ENCODE measurements at places on chromosomes 6 and 20.

- no peak for DNase-seq
These were observed 35.0 kb upstream of the NELFCD start for GRCh38 chr20:58945965-58946631.

- no peak for DNase-seq
These were observed 98.9 kb downstream of the TBC1D32 start for GRCh38 chr6:121235386-121235785.

DNA sequence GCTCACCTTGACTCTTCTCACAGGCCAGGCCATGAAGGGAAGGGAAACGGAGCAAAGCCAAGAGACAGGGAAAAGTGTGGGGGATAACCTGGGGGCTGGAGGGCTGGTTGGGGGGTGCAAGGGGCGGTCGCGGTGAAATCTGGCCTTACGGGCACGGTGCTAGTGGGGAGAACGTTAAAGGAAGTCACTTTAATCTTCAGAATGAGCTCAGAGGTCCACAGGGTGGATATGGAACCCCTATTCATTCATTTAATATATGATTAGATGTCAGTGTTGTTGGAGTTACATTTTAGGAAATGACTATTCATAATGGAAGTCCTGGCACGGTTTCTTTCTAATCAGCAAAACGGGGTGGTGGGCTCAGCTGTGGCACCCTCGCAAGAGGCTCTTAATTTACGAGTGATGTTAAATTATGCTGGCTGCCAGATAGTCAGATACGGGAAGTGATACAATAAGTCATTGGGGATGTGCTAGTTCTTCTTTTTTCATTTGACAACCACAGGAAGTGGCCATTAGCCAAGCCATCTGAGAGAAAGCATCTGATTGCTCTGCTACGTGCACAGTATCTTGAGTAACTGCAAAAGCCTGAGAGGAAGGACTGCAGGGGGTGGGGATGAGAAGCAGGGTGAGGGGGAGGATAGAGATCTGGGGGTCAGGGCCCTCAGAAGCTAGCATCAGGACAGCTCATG is 253.0 kb downstream of the QKI start:
- DNase-seq, result no peak

DNA sequence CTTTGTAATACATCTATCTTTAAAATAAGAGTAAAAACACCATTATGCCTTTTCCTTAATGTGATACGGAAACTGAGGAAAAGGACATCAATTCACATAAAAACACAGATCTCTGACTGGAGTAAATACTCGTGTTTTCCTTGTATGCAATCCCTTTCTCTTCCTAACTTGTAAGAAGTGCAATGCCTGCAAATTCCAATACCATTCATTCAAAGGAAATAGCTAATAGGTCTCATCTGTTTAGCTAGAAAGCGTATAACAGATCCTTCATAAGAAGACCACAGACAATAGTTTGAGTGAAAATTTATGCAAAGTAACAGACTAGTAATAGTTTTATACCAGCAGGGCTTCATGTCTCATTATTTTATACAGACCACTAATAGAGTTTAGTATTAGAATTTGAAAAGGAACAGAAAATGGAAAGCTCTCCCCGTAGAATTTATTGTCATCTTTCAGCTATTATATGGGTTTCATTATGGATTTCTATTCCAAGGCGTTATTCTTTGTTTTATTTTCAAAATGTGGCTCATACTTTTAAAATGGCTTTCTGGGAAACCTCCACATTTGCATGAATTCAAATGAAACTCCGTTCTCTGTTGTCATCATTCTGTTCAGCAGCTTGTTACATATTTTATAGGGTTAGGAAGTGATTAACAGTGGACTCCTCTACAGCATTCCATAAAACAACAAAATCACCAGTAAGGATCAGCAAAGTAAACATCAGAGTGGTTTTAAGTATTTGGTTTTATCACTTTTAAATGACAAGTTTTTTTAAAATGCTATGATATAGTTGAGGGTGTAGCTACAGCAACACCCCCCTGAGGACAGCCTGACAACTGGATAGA is 186.7 kb downstream of the BTBD9 start:
- no peak for DNase-seq

GRCh38 chr6:21915707-21916260 is 322.2 kb downstream of the SOX4 start:
- no peak for DNase-seq

GRCh38 chr20:59028812-59029211 is 3.3 kb downstream of the ATP5F1E start:
- no peak for DNase-seq

- no peak for DNase-seq
These were observed 19.3 kb downstream of the ECT2L start for GRCh38 chr6:138815221-138815620.

DNA sequence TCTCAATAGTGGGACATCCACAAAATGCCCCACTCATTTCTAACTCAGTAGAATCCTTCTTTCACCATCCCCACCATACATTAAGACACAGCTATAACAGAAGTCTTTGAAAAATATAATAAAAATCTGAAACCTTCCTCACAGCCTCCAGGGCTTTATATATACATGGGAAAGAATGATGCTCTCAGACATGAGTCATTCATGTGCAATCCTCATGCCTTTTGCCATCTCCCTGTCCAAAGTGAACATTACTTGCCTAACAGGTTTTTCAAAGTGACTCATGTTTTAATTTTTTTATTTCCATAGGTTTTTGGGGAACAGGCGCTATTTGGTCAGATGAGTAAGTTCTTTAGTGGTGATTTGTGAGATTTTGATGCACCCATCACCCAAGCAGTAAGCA is 162.7 kb downstream of the RALGAPA2 start:
- no peak for DNase-seq

- no peak for DNase-seq
These were observed 45.5 kb downstream of the IRF4 start for GRCh38 chr6:437037-437392.

GRCh38 chr6:153028963-153029362 is 26.5 kb upstream of the MTRF1L start:
- no peak for DNase-seq

DNA sequence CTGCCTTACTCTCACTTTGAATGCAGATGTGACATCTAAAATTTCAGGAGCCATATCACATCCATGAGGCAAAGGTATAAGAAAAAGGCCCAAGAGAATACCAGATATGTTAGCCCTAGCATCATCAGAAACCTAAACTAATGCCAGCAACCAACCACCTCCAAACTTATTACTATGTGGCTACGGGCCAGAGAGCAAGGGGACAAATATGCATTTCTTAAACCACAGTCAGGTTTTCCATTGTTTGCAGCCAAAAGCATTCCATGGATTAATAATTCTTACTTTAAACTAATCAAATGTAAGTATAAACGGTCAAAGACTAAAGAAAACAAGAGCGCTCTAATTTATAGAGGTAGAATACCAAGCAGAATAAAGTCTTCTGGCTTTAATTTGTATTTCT is 84.7 kb downstream of the TASP1 start:
- DNase-seq, result no peak

GRCh38 chr6:30890646-30891449 is 6.5 kb downstream of the DDR1 start:
- DNase-seq, result no peak

GRCh38 chr6:72819609-72820008 is 197.7 kb downstream of the KCNQ5 start:
- no peak for DNase-seq

GRCh38 chr6:52390361-52390727 is 28.4 kb downstream of the PAQR8 start:
- DNase-seq, result peak; percentile 32

GRCh38 chr6:137845460-137845859 is 21.6 kb upstream of the TNFAIP3 start:
- DNase-seq, result no peak

- no peak for DNase-seq
These were observed 149.8 kb downstream of the GRM4 start for GRCh38 chr6:33996120-33996475.

GRCh38 chr6:37826188-37826587 is 6.7 kb downstream of the ZFAND3 start:
- DNase-seq, result no peak

DNA sequence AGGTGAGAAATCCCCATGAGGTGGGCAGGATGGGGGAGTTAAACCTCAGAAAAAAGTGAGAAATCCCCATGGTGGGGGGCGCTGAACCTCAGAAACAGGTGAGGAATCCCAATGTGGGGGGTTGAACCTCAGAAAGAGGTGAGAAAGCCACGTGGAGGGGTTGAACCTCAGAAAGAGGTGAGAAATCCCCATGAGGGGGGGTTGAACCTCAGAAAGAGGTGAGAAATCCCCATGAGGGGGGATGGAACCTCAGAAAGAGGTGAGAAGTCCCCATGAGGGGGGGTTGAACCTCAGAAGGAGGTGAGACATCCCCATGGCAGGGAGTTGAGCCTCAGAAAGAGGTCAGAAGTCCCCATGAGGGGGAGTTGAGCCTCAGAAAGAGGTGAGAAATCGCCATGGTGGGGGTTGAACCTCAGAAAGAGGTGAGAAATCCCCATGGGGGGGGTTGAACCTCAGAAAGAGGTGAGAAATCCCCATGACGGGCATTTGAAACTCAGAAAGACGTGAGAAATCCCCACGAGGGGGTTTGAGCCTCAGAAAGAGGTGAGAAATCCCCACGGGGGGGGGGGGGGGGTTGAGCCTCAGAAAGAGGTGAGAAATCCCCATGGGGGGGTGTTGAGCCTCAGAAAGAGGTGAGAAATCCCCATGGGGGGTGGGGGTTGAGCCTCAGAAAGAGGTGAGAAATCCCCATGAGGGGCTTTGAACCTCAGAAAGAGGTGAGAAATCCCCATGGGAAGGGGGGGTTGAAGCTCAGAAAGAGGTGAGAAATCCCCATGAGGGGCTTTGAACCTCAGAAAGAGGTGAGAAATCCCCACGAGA is 14.3 kb upstream of the GOPC start:
- DNase-seq, result no peak

- no peak for DNase-seq
These were observed 180.3 kb downstream of the CDH26 start for GRCh38 chr20:60138256-60139220.

- no peak for DNase-seq
These were observed 489.7 kb downstream of the QKI start for GRCh38 chr6:163904186-163904585.

DNA sequence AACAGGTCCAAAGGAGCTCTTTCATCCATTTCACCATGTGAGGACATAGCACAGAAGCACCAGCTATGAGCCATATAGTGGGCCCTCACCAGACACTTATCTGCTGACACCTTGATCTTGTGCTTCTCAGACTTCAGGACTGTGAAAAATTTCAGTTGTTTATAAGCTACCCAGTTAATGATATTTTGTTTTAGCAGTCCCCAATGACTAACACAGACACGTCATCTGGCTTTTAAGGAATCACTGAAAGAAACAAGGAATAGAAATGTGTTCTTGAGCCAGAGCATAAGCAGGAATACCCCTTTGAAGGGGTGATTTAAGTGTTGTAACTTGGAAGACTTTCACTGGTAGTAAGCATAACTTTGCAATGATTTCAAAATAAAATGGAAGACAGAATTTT is 214.7 kb upstream of the PTCHD4 start:
- DNase-seq, result no peak

DNA sequence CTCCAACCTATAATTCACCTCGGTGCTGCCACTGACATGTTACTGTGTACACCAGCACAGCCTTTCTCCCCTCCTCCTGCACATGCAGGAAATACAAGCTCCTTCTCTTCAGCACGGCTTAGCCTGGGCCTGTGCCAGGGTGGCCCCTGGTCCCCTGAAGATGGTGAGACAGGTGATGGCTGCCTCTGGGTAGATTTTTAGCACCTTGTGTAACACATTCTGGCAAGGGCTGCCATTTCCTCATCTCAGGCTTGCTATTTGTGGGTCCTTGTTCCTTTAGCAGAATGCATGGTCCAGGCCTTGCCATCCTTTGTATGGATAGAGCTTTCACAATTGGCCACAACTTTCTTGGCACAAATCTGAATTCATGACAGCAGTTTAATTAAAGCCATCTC is 151.3 kb downstream of the CDC5L start:
- no peak for DNase-seq

- no peak for DNase-seq
These were observed 493.1 kb upstream of the MAP3K7 start for GRCh38 chr6:91079969-91080368.

DNA sequence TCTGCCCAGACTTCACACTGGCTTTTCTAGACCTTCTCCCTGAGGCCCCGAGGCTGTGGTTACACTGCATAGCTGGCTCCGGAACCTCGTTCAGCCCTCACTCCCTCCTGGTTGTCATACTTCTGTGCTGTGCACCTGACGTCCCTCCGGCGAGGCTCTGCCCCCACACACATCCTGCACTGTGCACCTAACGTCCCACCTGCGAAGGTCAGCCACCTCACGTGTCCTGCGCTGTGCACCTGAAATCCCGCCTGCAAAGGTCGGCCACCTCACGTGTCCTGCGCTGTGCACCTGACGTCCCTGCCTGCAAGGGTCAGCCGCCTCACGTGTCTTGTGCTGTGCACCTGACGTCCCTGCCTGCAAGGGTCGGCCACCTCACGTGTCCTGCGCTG is 111.0 kb upstream of the FRMD1 start:
- DNase-seq, result no peak

GRCh38 chr20:58233881-58234528 is 5.6 kb upstream of the ANKRD60 start:
- DNase-seq, result peak; percentile 32

DNA sequence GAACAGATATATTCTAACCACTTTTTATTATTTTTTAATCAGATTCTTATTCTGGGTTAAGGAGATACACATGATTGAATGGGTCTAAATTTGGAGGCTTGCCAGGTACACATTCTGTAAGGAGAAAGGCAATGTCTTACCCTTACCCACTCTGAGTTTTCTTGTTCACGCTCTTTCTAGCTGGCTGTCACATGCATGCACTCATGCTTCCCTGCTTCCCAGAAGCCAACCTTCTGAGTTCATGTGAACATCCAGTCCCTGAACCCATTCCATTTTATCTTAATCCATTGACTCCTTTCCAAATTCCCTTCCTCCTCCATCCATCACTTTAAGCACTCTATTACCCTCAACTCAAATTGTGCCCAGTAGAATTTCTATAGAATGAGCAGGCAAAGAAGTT is 17.5 kb upstream of the MOCS1 start:
- no peak for DNase-seq

DNA sequence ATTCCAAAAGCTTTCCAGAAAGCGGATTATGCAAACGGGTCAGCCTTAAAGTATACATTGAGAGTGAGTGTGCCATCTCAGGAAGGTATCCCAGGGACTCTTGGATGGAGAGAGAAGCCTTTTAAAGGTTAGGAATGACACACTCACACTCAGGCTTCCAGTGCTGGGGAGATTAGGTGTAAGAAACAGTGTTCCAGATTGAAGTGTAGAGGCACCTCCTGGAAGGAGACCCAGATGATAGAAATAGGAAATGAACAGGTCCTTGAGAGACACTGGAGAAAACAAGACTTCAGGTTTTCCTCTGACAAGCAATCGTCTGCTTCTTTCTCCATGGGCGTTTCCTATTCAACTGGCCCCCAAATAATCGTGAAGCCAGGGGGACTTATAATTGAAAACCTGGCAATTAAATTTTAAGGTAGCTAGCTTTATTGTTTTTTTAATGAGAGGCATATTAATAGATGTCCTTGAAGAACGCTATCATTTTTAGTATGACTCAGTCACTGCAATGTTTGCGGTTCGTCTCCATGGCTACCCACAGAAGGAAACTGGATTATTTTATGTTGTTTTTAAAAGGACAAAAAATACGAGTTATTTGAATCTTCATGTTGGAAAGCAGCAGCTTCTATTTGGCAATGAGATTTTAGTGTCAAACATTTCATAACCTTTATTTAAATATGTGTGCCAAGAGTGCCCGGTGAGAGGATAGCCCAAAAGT is 85.3 kb downstream of the TRMT6 start:
- DNase-seq, result no peak

GRCh38 chr6:129889580-129889979 is 28.5 kb upstream of the TMEM244 start:
- no peak for DNase-seq
